ENCODE measurements at places on chromosomes 6 and 20.

DNA sequence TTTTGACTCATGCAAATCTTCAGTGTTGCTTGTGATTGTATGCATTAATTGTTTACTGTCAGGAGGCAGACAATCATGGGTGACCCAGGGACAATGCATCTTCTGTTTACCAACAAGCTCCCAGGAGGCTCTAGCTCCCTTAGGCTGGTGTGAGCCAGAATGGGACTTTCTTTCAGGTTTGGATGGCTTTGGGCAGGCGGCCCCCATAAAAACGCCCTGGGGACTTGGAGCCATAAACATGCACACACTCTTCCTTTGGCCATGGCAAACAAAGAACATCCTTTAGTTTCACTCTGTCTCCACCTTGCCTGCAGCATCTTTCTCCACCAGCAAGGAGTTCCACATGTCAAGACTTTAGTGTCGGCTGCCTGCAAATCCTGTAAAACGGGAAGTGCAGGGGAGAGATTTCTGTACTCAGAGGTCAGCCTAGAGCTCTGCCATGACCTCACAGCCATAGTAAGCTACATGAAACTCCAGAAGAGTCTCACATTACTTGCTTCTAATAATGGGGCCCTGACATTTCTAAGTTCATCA lies 127.6 kb downstream of the MAP3K7 start:
- DNase-seq, result no peak

GRCh38 chr6:167933290-167933689 lies 64.2 kb upstream of the KIF25 start:
- DNase-seq, result no peak

DNA sequence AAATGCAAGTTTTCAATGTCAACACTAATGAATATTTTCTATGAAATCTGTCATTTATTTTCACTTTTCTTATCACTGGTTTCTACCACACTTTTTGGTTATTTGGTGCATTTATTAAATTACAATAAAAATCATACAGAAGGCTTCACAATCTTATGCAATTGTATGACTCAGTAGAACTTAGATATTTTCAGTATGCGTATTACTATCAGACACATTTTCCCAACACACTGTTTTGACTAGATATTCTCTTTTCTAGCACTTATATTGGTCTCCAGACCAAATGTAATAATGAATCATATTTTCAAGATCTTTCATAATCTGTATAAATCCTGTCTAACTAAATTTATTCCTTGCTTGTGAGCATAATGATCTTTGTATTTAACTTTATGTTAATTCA lies 74.1 kb downstream of the FAM83B start:
- DNase-seq, result no peak

DNA sequence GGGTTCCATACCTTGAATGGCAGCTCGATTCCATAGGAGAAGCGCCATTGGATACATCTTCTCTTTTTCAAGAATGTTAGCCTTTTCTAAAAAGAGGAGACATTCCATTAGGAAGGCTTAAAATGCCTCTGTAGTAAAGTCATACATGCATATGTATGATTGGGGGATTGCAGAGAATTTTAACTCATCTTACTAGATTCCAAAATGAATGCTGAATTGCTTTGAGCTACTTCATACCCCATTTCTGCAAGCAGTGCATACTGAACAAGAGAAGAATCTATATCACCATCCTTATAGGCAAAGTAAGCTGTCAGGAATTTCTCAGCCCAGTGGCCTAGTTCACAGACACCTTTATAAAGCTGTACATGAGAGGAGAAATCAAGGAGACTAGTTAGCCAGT lies 80.3 kb downstream of the NDUFAF5 start:
- no peak for DNase-seq

- no peak for DNase-seq
Measured at GRCh38 chr6:128138694-128139093, 237.8 kb upstream of the THEMIS start.

GRCh38 chr6:151005896-151006632 lies 140.6 kb downstream of the MTHFD1L start:
- no peak for DNase-seq

DNA sequence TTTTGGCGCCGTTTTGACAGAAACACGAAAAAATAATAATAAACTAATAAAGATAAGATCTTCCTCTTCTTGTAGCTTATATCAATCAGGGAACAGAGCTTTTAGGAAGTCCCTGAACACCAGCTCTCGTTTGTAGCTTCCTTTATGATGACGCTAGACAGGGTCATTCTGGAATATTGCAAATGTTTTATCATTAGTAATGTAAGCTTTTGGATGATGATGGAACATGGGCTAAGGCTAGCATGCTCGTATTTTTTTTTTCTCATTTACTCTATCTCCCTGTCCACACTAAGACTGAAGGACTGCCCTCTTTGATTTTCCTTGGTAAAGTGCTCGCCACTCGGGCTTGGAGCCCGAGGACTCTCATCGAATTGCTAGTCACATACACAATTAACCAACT lies 22.1 kb upstream of the POM121L2 start:
- DNase-seq, result no peak

- peak; percentile 65 for DNase-seq
Measured at GRCh38 chr6:36028877-36029324, 1.3 kb downstream of the MAPK14 start.

GRCh38 chr6:29447670-29448069 lies 8.6 kb downstream of the OR10C1 start:
- DNase-seq, result no peak

- DNase-seq, result no peak
Measured at GRCh38 chr20:45266977-45267376, 12.6 kb upstream of the SLPI start.

DNA sequence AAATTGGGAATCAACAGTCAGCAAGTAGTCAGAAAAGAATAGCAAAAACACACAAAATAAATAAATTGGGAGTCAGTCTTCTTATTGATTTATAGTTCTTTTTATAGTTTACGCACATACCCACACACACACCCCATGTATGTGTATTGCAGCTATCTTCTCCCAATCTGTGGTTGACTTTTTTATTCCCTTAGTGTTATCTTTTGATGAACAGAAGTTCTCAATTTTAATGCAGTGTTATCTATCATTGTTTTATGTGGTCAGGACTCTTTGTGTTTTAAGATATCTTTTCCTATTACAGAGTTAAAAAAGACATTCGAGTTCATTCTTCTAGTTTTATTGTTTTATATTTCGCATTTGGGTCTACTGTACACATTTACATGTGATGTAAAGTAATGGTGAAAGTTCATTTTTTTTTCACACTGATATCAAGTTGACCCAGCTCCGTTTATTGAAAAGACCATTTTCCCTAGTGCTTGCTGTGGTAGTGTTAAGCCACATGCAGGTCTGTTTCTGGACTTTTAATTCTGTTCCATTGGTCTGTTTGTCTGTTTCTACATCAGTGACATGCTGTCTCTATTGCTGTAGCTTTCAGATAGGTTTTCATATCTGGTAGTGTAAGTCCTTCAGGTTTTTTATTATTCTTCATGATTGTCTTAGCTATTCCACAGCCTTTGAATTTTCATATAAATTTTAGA lies 78.4 kb downstream of the ZFAND3 start:
- DNase-seq, result no peak

GRCh38 chr20:52923123-52923937 lies 48.8 kb upstream of the TSHZ2 start:
- no peak for DNase-seq

DNA sequence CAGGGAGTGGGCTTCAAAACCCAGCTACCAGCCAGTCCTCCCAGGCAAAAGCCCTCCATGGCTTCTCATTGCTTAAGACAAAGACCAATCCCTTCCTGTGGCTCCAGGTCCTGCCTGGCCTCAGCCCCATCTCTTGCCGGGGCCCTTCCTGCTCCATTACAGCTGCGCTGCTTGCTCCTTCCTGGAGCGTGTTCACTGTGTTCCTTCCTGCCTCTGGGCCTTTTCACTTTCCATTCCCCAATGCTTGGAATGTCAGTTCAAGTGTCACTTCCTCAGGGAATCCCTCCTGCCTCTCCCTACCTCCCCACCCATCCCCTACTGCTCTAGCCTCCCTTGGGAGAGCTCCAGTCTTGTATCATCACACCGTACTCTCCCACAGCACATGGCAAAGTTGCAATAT lies 11.1 kb upstream of the ITPR3 start:
- no peak for DNase-seq

- DNase-seq, result no peak
Measured at GRCh38 chr6:45569210-45569945, 191.6 kb upstream of the SUPT3H start.

- no peak for DNase-seq
Measured at GRCh38 chr6:15349379-15349778, 103.5 kb downstream of the JARID2 start.

- DNase-seq, result no peak
Measured at GRCh38 chr20:21513881-21514540, at the start of gene NKX2-2. Gene NKX2-2 (minus strand): TSS chr20:21514064. CDS start chr20:21513669, 395 bp downstream.

DNA sequence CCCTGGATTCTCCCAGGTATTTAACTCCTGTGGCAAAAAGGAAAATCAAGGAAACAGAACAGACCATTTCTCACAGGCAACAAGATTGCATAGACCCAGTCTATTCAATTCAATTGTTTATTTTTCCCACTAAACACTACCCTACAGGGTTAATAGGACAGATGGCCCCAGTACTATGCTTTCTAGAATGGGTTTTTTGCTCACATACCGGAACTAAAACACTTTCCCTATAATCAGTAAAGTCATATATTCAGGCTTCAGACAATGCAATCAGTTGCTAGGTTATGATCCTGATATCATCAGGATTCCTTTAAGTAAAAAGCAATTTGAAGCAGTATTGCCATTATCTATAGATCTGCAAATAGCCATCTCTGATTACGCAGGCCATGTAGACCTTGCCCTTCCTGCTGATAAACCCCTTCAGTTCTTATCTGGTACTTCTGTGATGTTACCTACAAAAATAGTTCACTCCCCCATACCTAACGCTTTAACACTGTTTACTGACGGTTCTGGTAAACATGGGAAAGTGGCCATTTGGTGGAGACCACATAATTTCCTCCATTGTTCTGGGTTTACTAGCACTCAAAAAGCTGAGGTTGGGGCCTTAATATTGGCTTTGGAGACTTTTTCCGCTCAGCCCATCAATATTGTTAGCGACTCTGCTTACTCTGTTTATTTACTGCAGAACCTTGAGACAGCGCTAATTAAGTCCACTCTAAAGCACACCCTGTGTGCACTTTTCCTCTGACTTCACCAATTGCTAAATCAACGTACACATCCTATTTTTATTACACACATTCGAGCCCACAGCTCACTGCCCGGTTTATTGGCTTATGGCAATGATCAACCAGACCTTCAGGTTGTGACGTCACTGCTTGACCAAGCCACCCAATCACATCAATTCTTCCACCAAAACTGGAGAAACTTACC lies 666.0 kb downstream of the PHF3 start:
- DNase-seq, result no peak

DNA sequence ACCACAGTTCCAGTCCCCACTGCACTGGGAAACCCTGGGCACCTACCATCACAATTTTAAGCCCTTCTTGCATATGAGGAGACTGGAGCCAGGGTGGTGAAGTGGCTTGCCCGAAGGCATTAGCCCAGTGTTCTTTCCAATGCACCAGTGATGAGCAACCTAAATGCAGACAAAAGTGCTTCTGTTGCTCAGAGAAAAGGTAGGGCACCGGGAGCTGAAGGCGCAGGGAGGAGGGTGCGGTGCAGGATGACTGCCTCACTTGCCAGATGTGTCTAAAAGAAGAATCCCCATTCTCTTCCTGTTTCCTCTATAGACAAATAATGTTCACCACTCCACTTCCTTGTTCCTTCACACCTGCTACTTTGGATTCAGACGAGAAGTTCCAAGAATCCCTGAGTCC lies 86.5 kb downstream of the QRSL1 start:
- DNase-seq, result no peak

DNA sequence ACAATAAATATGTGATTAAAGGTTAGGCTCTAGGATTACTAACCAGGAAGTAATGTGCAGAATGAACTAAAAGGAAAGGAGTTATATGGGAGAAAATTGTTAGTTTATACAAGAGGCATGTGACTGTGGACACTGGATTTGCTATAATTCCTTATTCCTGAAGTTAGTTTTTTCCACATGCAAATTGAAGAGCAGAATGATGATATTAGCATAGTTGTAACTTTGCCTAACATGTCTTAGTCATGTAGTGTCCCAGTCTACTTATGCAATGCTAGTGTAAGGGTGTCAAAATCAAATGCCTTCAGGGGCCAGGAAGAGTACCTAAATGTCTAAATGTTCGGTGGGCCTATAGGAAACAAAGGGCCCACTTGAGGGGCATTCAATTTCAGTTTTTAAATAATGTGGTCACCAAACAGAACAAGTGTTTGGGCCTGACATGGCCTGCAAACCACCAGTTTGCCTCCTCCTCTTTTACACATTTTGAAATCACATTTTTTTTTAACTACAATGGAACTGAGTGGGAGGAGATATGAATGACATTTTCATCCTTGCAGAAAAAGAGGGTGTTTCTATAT lies 28.0 kb upstream of the CEP85L start:
- no peak for DNase-seq

- no peak for DNase-seq
Measured at GRCh38 chr6:14506656-14507246, 389.2 kb downstream of the CD83 start.

DNA sequence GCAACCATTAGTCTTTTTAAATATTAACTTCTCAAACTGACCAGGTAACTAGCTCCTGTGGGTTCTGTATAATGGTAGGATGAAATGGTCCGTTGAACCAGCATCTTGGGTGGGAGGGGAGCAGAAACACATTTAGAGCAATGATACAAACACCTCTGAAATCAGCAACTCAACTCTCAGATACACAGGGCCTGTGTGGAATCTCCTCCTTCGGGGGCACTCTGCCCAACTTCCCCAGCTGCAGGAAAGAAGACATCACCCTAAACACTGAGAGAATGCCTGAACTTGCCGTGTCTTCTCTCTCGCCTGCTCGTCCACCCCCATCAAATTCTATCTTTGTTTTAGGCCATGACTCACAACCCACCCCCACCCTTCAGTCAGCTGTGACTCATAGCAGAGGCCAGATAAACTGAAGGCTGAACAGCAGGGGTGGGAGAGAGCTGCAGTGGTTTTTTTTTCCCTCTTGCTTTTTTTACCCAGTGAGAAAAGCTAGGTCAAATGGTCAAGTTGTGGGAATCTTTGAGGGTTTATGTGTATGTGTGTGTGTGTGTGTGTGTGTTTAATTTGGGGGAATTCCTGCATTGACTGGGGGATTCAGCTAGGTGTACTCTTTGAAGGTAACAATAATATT lies 593.4 kb upstream of the JAG1 start:
- no peak for DNase-seq

GRCh38 chr6:346386-347030 lies 45.0 kb upstream of the IRF4 start:
- no peak for DNase-seq

- no peak for DNase-seq
Measured at GRCh38 chr6:33375143-33375671, 16.4 kb upstream of the KIFC1 start.

Data from stimulated activated CD4-positive, alpha-beta T cell treated with anti-CD3 and anti-CD28 coated beads, Interleukin-1b, Interleukin-23, amount 100 ng/mL, for 24 hours (primary cell).